ENCODE measurements at places on chromosomes 12 and 14.
A peak's percentile ranks its signal among the peaks of the same experiment; 100 is the strongest.

- no peak for DNase-seq
Measured at GRCh38 chr14:68546839-68547238, 246.0 kb downstream of the ZFP36L1 start.

DNA sequence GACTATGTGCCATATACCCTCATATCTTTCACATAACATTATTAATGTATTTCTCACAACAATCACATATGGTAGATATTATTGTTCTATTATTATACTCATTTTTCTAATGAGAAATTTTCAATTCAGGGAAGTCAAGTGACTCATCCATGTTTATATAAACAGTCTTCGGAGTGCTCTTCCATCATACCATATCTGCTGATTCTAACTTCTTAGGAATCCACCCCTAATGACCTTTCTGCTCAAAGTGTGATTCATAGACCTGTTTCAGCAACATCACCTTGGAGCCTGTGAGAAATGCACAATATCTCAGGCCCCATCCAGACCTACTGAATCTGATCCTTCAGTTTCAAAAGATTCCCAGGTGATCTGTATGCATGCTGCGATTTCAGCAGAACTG is 39.8 kb upstream of the OVCH1 start:
- no peak for DNase-seq

DNA sequence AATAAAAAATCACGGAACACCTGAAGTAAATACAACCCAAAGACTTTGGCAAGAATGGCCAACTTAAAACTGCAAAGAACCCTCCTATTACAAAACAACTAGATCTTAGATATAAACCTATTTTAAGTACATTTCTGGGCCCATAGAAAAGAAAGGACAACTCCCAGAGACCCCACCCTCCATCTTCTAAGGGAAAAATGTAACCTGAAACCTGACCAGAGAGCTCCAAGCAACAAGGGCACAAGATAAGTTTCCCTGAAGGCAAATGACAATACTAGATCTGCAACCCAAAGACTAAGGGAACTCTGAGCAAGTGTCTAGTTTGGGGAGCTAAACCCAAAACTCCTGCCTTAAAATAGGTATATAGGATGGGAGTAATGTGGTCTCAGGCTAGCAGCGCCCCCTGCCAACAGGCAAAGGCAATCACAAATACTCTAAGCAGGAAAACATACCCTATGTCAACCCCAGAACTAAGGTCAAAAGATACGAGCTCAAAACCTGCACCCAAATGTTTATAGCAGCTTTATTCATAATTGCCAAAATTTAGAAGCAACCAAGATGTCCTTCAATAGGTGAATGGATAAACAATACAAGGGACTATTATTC is 218.9 kb downstream of the ITPR2 start:
- DNase-seq, result no peak

GRCh38 chr12:77777274-77777673 is 53.4 kb upstream of the NAV3 start:
- no peak for DNase-seq

DNA sequence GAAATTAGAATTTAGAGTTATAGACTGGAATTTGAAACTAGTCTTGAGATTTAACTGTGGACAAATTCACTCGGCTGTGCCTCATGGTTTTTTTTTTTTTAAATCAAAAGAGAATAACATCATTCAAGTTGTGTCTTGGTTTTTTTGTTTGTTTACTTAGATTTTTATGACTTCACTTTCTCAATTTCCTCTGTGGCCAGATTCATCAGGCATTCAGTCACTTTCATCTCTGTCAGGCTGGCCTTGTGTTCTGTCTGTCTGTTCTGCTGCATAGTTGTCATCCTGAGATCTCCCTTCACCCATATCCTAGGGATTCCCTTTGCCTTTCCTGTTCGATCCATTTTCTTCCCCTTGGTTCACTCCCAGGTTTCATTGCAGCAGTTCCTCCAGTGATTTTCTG is 10.0 kb downstream of the MARK3 start:
- DNase-seq, result no peak

- DNase-seq, result peak; percentile 76
Measured at GRCh38 chr14:101721951-101722661, 39.4 kb upstream of the PPP2R5C start.

- DNase-seq, result no peak
Measured at GRCh38 chr12:59100585-59100984, 180.3 kb upstream of the LRIG3 start.

- DNase-seq, result no peak
Measured at GRCh38 chr12:2335109-2335508, 282.3 kb downstream of the CACNA1C start.

GRCh38 chr12:45379261-45379660 is 163.4 kb downstream of the ANO6 start:
- DNase-seq, result no peak
